GM12892 (cell line): ENCODE measurements at places on chromosomes 12 and 14.

DNA sequence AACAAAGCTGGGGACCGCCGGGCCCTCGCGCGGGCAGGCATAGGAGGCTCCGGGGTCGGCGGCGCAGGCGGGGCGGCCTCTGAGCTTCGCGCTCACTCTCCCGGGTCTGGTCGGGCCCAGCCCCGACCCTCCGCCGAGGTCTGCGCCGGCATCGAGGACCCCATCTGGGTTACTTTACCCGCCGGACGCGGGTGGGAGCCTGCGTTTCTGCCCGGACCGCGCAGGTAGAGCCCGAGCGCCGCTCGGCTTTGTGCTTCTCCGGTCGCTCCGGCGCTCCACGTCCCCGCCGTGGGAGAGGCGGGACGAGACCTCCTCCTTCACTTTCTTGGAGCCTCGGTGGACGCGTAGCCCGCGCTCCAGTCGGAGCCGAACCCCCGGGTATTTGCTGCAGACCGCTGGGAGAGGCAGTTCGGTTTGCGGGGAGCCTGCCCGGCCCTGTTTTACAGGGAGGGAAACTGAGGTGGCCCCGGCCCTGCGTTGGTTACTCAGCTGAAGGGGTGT, 63.2 kb downstream of the FBXL14 start:
- DNase-seq, result no peak

- DNase-seq, result no peak
Observed at GRCh38 chr14:75842551-75842950, 139.2 kb downstream of the TGFB3 start.

- DNase-seq, result no peak
Observed at GRCh38 chr14:100603341-100604120, 16.3 kb upstream of the BEGAIN start.

DNA sequence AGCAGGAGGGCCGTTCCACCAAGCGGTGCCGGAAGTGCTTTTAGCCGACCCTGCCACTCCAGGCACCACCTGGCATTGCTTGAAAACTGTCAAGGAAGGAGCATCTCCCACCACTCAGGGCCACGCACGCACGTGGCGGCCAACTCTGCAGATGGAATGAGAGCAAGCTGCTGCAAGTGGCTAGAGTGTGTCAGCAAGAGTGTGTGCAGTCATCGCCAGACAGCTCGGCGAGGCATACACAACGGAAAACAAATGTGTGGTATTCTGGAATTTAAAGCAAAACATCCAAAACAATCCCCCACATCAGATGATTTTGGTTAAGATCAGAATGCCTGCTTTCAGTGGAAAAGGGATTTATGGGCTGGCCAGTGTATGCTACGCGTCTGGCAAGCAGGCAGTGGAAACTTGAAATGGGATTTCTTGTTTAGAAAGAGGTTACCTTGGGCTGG, 11.2 kb downstream of the CD9 start:
- DNase-seq, result no peak

DNA sequence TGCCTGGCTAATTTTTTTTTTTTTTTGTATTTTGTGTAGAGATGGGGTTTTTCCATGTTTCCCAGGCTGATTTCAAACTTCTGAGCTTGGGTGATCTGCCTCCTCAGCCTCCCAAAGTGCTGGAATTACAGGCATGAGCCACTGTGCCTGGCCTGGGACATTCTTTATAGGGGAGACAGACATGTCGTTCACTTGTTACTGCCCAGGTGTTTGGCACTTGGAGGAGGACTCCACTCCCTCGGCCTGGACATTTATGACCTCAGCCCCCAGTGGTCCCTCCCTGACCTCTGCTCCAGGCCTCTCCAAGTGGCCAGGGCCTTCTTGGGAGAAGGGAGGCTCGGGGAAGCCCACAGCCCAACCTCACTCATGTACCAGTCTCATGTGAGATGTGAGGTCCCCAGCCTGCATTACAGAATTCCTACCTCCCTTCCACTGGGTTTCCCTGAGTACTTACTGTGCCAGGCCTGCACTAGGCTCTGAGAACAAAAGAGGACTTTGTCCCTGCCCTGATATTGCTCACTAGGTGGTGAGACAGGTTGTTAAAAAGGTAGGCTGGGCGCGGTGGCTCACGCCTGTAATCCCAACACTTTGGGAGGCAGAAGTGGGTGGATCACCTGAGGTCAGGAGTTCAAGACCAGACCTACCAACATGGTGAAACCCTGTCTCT, 9.7 kb upstream of the POP5 start:
- no peak for DNase-seq
